Glomerular endothelial cell (primary cell): ENCODE measurements at places on chromosomes 2 and 18. TPM values are rescaled to one million over a fixed set of nuclear protein-coding genes. Genes with fewer than 3 reads are reported as not detected.

Gene KCMF1
- 44.8 and 54.3 TPM in 2 replicates for total RNA-seq

GRCh38 chr2:133061874-133062593, 392.0 kb upstream of the LYPD1 start:
- DNase-seq = no peak

Gene EEF1B2
- total RNA-seq = 290 and 440 TPM in 2 replicates

- no peak for DNase-seq
Measured at GRCh38 chr2:229810786-229811185, 96.4 kb upstream of the DNER start.

Gene GAL3ST2
- total RNA-seq = not detected in 2 replicates

- DNase-seq = no peak
Measured at GRCh38 chr2:10258326-10258725, 44.4 kb upstream of the HPCAL1 start.

GRCh38 chr2:126784045-126784444, 114.6 kb upstream of the TEX51 start:
- no peak for DNase-seq

- no peak for DNase-seq
Measured at GRCh38 chr2:9146646-9147045, 60.0 kb upstream of the ASAP2 start.

Gene MPHOSPH10
- total RNA-seq = 17.9 and 23.2 TPM in 2 replicates

Gene TMEFF2
- not detected in 2 replicates for total RNA-seq

Gene SP9
- total RNA-seq = not detected in 2 replicates

- no peak for DNase-seq
Measured at GRCh38 chr18:79315596-79315995, 80.1 kb upstream of the NFATC1 start.
